CD4-positive, alpha-beta T cell treated with Interleukin-6 for 4 hours (primary cell): ENCODE measurements at places on chromosomes 12 and 14.
A peak's percentile ranks its signal among the peaks of the same experiment; 100 is the strongest.

DNA sequence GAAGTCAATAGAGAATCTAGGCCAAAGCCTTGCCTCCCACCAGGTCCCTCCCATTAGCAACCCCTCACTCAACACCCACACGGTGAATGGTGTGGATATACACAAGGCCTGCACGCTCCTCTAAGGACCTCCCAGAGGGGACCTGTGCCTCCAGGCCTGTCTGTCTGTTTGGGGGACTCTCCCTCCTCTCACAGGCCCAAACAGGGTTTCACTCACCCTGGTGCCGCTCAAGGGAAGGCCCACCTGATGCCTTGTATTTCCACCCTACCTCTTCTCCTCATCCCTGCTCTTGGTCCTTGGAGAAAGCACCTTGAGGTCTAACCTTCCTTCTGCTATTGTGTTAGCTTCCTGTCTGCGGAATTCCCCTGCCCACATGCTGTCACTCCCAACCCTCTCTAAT lies 4.4 kb downstream of the SDR9C7 start:
- DNase-seq: no peak

DNA sequence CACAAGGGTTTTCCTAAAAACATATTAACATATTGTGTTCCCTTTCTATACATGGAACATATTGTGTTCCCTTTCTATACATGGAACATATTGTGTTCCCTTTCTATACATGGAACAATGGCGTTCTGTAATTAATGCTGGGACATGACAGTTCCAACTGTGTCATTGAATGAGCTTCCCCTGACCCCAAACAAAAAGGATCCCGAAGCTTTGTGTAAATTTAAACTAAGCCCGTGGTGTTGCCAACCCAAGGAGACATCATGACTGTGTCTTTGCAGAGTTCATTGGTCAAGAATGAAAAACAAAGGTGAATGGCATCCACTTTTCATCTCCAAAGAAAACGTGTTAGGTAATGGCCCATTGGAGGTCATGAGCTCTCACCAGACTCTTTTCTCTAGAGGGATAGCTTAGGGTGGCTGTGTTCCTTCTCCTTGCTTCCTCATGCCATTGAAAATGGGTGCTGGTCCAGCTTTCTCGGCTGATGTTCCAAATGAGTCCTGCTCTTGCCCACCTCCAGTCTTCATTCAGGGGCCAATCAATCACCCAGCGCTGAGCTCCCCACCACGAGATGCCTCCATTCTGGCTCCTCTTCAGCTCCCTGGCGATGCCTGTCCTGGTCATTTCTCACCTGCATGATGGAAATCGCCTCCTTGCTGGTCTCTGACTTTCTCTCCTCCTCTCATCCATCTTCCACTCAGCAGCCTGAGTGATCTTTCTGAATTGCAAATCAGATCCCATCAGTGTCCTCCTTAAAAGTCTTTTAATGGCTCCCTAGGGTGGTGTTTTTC lies 156.1 kb downstream of the VRK1 start:
- DNase-seq: no peak

DNA sequence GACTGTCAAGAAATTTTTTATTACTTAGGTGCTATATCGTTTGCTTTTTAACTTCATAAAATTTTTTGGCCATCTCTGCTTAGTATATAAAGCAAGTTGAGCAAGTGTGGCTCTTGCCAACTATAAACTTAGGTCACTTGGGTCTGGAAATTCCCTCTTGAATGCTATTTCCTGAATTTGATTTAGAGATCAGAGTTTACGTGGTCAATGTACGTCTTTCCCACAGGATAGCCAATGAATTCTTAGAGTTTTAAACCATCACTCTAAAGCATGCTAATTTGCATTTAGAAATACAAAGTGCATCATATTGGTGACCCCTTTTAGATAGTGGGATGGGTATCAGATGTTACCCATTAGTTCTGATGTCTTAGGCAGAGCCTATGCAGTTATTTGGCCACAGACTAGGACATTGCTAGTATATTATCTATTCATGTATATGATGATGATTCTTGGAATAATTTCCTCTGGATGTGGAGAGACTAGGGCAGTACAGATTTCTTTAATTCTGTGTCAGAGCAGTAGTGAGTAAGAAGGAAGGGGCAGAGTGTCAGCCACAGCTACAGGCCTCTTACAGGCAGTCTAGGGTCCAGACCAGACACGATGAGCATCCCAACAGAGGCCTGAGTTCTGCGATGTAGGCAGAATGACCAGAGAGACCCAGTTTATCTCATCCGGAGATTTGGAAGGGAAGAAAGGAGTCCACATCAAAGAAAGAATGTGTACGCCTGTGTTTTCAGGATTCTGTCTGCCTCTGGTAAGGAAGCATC lies 30.3 kb downstream of the SCN8A start:
- DNase-seq: no peak

DNA sequence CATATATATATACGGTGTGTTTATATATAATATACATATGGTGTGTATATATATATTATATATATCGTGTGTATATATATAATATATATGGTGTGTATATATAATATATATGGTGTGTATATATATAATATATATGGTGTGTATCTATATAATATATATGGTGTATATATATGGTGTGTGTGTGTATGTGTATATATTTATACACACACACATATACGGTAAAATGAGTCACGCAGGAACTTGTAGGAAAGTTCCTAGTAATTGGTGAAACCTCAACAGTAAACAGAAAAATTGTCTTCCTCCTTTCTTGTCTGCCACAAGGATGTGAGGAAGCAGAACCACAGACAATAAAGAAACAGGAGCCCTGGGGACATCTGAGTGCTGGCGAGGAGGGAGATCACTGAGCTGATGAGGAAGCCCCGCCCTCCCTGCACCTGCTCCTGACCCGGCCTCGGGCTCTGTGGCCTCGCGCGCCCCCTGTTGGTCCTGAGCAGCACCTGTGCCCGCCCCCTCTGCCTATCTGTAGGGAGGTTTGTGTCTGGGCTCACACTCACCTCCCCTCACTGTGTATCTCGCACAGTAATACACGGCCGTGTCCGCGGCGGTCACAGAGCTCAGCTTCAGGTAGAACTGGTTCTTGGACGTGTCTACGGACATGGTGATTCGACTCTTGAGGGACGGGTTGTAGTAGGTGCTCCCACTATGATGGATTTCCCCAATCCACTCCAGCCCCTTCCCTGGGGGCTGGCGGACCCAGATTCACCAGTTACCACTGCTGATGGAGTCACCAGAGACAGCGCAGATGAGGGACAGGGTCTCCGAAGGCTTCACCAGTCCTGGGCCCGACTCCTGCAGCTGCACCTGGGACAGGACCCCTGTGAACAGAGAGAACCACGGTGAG lies 1079.4 kb downstream of the TMEM121 start:
- peak; percentile 82 for DNase-seq

DNA sequence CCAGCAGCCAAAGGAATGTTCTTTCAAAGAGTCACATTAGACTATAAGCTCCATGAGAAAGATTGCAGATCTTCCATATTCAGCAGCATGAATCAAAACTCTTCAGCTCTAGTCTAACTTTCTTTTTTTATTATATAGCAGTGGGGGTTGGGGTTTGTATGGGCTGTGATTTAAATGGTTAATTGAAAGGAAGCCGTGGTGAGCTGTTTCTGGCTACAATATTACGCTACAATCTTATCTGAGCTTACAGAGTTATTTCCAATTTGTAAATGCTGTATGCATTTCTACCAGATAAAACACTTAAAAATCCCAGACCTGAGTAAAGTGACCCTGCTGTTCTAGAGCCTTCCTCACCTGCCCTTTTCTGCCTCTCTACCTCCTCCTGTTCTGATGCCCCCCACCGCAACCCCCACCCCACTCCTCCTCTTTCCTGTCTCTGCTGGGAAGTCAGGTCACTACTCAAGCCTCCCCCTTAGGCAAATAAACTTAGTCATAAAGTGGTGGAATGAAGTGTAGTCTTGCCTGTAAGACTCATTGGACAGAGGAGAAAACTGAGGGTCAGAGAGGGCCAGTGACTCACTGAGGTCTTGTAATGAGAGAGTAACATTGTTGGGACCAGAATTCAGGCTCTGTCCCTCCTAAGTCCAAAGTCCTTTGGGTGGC lies 1089.5 kb downstream of the BCL11B start:
- DNase-seq: peak; percentile 68

- DNase-seq: no peak
Measured at GRCh38 chr12:27627123-27627852, 69.0 kb upstream of the REP15 start.

- no peak for DNase-seq
Measured at GRCh38 chr14:68644101-68644500, 148.8 kb downstream of the ZFP36L1 start.

DNA sequence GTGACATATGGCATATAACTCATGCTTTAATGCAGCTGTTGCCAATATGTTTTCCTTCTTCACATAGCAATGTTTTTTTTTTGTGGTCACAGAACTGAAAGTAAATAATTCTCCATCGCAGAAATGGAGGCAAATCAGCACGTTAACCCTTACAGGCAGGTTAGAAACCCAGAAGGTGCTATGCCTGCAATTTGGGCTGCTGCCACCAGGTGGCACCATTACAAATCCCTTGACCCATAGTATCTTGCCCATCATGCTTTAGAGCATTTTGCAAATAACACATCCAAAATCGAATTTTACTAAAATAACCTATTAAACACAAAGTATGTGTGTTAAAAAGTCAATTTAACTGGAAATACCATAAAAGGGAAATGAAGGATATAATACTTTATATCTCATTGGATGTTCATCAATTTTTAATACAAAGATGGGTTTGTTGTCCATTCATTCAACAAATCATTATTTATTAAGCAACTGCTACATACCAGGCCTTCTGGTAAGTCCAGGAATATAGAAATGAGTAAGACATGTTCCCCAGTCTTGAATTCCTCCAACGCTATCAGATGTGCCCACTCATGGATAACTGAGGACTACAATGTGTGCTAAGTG lies 340.1 kb downstream of the GLT1D1 start:
- DNase-seq: no peak

DNA sequence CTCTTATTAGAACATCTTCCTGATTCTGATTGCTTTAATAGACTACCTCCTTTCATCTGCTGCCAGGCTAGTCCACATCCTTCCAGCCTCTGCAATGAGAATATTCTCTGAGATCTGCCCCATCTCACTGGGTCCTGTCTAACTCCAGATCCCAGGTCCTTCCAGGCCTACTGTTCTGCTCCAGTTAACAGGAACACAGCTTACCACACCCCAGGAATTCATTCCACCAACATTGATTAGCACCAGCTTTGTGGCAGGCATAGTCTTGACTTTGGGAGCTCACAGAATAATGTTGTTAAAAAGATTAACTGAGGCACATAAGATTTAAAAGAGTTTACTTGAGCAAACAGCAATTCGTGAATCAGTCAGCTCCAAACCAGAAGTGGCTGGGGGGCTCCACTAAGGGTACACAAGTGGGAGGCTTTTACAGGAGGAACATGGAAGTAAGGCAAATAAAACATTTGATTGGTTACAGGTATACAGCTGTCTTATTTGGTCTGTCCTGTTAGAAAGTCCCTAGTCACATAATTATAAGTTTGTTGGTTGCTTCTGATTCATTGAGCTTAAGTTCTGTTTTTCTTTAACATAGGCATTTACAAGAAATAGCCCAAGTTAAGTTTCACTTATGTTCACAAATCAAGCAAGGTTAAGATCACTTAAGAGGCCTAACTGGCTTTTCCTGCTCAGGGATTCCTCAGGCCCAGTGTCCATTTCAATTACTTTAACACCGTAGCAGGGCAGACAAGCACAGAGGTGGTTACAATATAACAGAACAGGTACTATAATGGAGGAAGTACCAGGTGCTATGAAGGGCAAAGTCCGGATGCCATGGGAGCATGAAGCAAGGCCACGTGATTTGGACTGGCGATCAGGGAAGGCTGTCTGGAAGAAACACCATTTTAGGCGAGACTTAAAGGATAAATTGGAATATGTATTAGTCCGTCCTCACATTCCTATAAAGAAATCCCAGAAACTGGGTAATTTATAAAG lies 12.2 kb upstream of the MYH7 start:
- DNase-seq: no peak

- no peak for DNase-seq
Measured at GRCh38 chr14:96515731-96516130, 13.5 kb downstream of the PAPOLA start.

DNA sequence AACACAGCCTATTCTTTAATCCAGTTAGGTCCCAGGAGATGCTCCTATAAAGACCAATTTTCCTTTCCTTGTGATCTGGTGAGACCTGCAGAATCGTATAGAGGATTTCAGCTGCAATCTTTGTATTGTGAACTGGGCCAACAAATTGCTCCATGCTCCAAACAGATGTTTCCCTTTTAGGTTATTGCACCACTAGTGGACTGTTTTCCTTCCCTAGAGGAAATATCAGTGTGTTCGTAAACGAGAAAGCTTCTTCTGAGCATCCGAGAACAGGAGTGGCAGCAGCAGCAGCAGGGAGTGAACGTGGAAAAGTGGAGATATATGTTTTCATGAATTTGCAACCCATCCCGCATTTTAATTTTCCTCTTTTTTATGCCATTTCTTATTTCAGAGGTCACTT lies 344.1 kb upstream of the PDE3A start:
- no peak for DNase-seq

GRCh38 chr14:57297852-57298251 lies 29.1 kb downstream of the AP5M1 start:
- no peak for DNase-seq

DNA sequence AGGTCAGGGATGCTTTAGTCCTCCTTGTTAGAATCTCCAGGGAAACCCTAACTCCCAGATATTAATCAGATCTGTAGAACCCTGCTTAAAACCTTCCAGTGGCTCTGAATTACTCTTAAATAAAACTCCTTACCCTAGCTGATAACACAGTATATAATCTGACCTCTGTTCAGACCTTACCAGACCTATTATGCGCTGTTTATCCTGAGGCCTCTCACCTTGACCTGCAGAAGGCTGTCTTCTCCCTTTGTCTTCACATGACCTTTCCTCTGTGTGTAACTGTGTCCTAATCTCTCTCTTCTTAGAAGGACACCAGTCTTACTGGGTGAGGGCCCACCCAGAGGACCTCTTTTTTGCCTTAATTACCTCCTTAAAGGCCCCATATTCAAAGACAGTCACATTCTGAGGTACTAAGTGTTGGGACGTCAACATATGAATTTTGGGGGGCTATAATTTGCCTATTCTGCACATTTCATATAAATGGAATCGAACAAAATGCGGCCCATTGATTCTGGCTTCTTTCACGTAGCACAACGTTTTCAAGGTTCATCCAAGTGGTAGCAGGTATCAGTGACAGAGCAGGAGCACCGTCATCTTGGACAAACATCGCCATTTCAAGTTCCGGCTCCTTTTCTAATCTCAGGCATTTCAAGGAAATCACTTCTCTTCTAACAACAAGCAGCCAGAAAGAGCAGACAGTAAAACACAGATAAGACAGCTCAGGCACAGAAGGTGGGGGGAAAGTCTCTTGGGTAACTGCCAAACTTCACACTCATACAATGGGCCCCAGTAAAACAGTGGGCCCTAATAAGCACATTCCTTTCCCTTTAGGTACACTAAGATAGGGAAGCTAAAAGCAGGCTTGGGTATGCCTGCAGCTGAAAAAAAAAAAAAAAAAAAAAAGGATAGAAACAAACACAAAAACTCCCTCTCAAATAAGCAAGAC lies 200.2 kb upstream of the NUDT4 start:
- DNase-seq: no peak

- DNase-seq: no peak
Measured at GRCh38 chr12:94777936-94778335, 127.6 kb upstream of the TMCC3 start.

GRCh38 chr14:75983019-75983358 lies 1.2 kb upstream of the TGFB3 start:
- no peak for DNase-seq
